Fibroblast of skin of left biceps (primary cell): ENCODE measurements at places on chromosomes 5 and 9.

- no peak for DNase-seq
These were observed 173.1 kb upstream of the PAPPA start for GRCh38 chr9:115980502-115980901.

GRCh38 chr5:139795074-139796001, at the start of gene PSD2:
PSD2 (plus strand) TSS chr5:139795808; CDS start chr5:139809441, 13,633 bp downstream.
- DNase-seq: no peak

DNA sequence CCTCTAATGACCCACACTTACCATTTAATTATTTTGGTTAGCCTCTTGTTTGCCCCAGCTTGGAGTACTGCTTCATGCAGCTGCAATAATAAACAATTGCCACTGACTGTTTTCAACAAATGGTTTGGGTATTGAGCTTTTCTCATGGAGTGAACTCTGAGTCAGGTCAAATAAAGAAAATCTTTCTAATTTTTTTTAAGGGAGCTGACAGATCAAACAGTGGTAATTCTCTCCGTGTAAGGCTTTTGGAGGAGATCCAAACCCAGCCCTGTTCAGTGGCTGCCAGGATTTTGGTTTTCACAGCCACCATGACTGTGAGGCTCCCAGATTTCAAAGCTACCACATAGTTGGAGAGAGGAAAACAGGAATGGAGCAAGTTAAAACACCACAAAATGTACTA, 110.7 kb upstream of the EFNA5 start:
- no peak for DNase-seq

DNA sequence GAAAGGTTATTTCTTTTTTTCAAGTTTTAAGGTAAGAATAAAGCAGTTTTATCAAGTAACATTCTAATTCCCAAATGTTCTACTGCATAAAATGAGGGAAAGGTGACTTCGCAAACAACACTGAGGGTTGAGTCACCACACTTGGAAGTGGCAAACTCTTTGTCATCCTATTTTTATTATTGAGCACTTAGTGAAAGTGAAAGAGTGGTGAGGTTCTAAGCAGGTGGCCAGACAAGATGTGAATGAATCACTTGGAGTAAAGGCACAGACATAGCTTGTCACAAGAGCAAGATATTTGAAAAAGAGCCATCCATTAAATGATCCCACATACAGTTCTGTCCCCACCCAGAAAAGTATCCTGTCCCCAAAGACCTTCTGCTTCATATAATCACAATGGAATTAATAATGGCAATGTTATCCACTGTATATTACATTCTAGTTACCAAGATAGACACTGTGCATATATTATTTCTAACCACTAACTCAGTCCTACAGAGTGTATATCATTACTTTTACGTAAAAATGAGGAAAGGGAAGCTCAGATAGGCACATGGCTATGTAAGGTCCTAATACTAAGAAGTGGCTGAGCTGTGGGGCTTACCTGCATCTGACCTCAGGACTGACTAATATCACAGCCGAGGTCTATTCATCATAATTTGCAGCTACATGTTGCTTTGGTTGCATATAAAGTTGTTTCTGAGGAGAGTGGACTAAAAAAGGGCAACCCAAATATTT, 730.4 kb upstream of the MEF2C start:
- DNase-seq: no peak
